ENCODE measurements at places on chromosomes 5 and 9.

- DNase-seq = no peak
These were observed 133.7 kb downstream of the NMUR2 start for GRCh38 chr5:152271420-152271819.

GRCh38 chr5:128513806-128514205 is 24.2 kb downstream of the FBN2 start:
- no peak for DNase-seq

GRCh38 chr9:109972026-109972882 is 192.3 kb downstream of the PALM2AKAP2 start:
- peak; percentile 17 for DNase-seq

- no peak for DNase-seq
These were observed 5.1 kb upstream of the TUT7 start for GRCh38 chr9:86359151-86359879.

GRCh38 chr5:115985802-115986757 is 23.8 kb downstream of the LVRN start:
- no peak for DNase-seq

DNA sequence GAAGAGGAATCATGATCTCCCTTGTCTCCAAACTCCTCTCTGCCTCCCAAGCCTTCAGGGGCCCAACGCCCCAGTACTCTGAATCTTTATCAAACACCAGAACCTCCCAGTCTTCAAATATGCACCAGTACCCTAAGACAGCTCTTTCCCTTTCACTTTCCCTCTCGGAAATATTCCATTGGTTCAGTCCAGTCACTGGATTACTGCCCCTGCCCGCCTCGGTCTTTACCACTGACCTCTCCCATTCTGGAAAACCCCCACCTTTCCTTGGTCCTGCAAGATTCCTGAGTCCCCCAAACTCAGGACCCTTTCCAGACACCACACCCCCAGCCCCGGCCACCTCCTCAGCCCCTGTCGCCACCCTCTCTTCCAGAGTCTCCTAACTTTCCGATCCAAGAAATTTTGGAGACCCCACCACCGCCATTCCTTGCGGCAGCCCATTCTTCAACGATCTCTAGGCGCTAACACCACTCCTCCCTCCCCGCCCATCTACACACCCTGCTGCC is 674 bp downstream of the C5orf15 start:
- no peak for DNase-seq

DNA sequence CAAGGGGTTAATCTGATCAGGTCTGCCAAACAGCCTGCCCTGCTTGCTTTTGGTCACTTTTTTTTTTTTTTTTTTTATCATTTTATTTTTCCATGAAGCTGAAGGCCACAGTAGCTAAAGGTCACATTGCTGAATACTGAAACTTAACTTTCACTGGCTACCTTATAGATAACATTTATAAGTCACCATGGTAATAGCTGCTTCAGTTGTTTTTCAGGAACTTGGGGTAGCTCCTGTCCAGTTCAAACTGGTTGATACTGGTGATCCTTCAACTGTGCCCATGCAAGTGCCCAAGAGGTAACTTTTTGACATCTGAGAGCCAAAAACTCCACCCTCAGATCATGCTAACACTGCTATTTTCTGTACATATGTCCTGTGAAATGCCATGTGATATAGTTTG is 68.3 kb upstream of the RGS7BP start:
- no peak for DNase-seq

DNA sequence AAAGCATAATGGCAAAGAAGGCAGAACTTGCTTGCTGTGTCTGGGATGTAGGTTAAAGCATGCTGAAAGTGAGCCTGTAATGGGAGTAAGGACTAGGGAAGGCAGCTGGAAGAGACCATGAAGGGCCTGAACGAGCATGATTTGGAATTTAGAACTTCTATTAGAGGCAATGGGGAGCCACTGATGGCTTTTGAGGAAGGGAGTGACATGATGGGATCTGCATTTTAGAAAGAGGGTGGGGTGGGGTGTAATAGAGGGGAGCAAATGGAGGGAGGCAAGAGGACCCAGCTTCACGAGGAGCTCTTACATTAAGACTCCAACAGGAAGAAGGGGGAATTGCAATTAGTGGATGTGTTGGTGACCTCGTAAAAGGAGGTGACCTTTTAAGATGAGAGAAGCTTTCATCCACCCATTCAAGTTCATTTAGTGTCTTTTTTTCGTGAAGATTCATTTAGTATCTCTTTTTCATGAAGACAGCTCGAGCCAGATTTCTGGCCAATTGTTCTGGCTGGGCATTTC is 13.6 kb upstream of the GABRP start:
- no peak for DNase-seq

GRCh38 chr5:179624841-179625271 is 1.4 kb upstream of the HNRNPH1 start:
- DNase-seq = no peak

- DNase-seq = no peak
These were observed 33.4 kb upstream of the SLC25A51 start for GRCh38 chr9:37937366-37937765.

- DNase-seq = no peak
These were observed 2300.3 kb downstream of the MAT2B start for GRCh38 chr5:165805756-165806155.

- no peak for DNase-seq
These were observed 688 bp upstream of the PLPPR1 start for GRCh38 chr9:101027733-101028345.

- no peak for DNase-seq
These were observed 3.8 kb downstream of the NMRK1 start for GRCh38 chr9:75084081-75084672.

DNA sequence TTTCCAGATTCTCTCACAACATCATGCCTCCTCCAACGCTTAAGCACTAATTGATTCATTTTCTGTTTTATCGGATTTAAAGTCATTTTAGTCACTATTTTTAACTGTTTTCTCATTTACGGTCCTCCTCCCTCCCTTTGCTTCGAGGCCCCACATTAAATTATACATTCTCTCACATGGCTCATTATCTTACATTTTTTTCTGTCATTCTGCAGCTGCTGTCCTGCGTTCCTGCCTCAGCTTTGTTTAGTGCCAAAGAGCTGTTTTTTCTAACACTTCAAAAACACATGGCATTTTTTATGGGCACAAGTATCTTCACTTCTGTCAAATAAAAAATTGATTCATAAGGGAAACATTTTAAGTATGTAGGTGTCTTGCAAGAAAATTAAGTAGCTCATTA is 130.1 kb upstream of the FST start:
- no peak for DNase-seq

- DNase-seq = no peak
These were observed 153.4 kb upstream of the MAP1B start for GRCh38 chr5:71953866-71954265.

DNA sequence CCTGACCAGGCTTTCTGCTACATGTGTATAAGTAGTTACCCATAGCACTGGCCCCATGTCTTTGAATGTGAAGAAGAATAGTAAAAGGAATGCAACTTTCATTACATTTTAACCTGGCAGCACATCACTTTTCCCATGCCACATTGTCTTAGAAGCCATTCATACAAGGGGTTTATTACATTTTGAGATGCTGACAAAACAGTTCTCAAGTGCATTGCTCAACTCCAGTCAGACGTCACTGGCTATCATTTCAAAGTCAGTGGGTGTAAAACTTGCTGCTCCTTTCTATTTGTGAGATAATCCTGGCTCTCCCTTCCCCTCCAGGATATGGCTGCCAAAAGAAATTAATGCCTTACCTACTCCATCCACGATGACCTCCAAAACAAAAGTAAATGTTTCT is 97.0 kb upstream of the VCAN start:
- DNase-seq = no peak

DNA sequence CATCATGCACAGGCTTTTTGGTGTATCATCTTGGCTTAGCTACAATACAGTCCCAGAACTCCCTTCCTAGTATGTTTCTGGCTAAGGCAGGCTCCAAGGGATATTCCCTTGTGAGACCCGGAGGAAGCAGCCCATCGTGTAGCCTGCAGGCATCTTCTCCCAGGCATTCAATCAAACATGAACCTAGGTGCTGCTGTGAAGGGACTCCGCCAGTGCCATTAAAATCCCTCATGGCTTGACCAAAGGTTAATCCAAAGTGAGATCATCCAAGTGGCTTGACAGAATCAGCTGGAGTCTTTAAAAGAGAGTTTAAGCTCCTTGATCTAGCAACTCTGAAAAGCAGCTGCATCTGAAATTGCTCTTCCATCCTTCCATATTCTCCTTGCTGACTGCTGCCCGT is 333.9 kb downstream of the DIRAS2 start:
- DNase-seq = no peak

DNA sequence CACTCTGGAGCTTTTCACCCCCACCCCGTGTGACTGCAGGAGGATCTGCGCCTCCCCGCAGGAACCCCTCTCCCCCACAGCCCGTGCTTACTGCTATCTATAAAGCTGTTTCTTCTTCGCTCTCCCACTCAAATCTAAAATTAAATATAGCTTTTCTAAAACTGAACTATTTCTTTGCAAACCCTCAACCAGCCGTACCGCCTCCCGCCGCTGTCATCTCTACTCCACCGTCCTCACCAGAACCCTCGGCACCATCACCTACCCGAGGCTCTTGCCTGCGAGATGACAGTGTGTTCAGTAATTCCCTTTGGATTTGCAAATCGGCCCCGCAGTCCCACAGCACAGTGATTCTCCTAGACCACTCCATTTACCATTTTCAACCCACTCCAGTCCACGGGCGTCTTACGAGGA is 13.6 kb downstream of the LPCAT1 start:
- no peak for DNase-seq

DNA sequence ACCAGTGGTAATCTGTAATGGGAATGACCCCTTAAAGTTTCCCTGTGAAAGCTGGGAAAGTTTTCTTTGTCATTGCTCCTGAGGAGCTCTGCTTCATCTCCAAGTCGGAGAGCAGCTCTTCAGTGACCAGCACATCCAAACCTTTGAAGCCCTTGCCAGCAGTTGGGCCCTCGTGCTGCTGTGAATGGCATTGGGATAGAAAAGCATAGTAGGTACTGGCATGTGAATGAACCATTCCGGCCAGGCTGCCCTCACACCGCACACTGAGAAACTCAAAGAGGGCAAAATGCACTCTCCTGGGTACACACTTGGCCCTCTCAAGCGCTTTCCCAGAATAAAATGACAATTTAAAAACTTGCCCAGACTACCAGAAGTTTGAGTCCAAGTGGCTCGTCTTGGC is 1135.0 kb upstream of the WWC1 start:
- DNase-seq = no peak

- DNase-seq = no peak
These were observed 191.2 kb downstream of the DAB2IP start for GRCh38 chr9:121842612-121842978.

DNA sequence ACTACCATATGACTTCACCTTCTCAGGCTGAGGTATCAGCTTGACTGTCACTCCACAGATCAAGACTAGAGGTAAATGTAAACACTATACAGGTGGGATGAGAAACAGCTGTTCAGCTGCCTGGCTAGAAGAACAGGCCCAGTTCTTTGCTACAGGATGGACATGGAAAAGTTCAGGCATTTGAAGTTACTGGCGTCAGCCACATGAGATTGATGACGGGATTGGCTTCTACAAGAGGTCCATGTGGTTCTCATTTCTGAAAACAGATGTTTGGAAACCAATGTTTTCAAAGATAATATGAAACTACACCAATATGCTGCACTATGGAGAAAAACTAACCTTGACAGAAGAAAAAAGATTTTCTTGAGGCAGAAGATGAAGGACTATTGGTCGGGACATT is 324.1 kb downstream of the CDH10 start:
- no peak for DNase-seq

DNA sequence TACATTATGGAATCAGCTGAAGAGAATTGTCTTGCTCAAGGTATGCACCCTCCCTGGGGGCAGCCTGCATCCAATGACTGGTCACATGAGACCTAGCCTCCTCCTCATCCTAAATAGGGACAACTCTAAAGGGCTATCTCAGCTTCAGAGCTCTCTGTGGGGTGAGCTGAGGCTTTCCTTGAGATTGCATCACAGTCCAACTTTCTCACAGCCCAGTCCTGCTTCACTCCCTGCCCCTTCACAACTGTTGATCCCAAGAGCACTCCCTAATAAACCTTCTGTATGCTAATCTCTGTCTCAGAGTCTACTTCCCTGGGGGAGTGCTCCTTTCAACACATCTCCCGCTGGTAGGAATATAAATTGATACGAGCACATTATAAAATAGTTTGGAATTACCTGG is 44.1 kb upstream of the ERBIN start:
- DNase-seq = no peak

DNA sequence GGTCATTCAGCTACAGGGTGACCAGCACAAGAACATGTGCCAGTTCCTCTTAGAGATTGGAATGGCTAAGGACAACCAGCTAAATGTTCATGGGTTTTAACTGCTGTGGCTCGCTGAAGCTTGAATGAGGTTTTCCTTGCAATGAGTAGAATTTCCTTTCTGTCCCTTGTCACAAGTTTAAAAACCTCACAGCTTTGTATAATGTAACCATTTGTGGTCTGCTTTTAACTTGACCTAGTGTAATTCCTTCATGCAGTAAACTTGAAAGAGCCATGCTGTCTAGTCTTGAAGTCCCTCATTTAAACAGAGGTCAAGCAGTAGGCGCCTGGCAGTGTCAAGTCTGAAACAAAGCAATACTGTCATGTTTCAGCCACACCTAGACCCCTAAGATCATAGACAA is 181.3 kb upstream of the DMRT1 start:
- no peak for DNase-seq

DNA sequence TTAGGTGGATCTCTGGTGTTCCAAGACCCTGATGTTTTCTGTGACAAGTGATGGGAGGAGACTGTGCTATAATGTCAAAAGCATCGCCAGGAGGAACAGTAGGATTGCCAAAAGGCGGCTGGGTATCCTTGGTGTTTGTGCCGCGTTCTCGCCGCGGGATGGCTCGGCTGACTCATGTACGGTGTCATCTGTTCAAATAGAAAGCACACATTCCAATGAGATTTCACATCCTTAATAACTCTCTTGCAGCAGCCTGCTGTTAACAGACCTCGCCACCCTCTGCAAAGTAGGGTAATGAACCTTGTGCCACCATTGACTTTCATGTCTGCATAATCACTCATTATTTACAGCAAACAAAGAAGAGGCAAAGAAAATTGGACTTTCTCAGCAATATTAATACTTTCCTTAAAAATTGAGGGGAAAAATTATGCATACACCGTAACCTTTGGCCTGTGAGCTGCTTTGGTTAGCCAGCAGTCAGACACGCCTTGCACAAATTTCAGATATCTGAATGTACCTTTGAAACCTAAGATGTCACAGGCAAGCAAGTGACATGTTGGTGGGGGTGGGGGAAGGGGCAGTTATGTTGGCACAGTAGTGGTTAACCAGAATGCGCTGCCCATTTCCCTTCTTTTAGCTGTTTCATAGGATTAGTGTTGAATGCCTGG is 289.4 kb downstream of the EFNA5 start:
- DNase-seq = no peak
